ENCODE measurements at places on chromosomes 16 and 17. TPM values are rescaled to one million over a fixed set of nuclear protein-coding genes. Genes with fewer than 3 reads are reported as not detected.

Gene AMDHD2
- total RNA-seq, result 38.7 TPM

Gene CDH11
- 6.0 TPM for total RNA-seq

Gene CDH5
- total RNA-seq, result not detected

Gene ENPP7
- total RNA-seq, result not detected

Gene PIK3R5
- total RNA-seq, result 0.50 TPM

Gene C17orf113
- total RNA-seq, result 3.7 TPM

Gene AOC3
- 1.2 TPM for total RNA-seq

Gene MOSMO
- 15.7 TPM for total RNA-seq

Gene COL1A1
- total RNA-seq, result 26.7 TPM

Gene IRX6
- not detected for total RNA-seq

Gene ADAP2
- total RNA-seq, result 2.3 TPM

Gene YBX2
- 2.7 TPM for total RNA-seq

Gene AGRP
- not detected for total RNA-seq

Gene CD300LB
- total RNA-seq, result not detected

Gene CDRT4
- 27.0 TPM for total RNA-seq

Gene SUPT6H
- total RNA-seq, result 88.0 TPM

Gene CRYBA1
- not detected for total RNA-seq

Gene SLFN12L
- total RNA-seq, result not detected

Gene CBFA2T3
- total RNA-seq, result 12.9 TPM

Gene ASPSCR1
- total RNA-seq, result 55.7 TPM

Gene TAT
- total RNA-seq, result not detected

Measured in progenitor cell of endocrine pancreas (in vitro differentiated cells).